ENCODE measurements at places on chromosomes 5 and 9.
A peak's percentile ranks its signal among the peaks of the same experiment; 100 is the strongest.

DNA sequence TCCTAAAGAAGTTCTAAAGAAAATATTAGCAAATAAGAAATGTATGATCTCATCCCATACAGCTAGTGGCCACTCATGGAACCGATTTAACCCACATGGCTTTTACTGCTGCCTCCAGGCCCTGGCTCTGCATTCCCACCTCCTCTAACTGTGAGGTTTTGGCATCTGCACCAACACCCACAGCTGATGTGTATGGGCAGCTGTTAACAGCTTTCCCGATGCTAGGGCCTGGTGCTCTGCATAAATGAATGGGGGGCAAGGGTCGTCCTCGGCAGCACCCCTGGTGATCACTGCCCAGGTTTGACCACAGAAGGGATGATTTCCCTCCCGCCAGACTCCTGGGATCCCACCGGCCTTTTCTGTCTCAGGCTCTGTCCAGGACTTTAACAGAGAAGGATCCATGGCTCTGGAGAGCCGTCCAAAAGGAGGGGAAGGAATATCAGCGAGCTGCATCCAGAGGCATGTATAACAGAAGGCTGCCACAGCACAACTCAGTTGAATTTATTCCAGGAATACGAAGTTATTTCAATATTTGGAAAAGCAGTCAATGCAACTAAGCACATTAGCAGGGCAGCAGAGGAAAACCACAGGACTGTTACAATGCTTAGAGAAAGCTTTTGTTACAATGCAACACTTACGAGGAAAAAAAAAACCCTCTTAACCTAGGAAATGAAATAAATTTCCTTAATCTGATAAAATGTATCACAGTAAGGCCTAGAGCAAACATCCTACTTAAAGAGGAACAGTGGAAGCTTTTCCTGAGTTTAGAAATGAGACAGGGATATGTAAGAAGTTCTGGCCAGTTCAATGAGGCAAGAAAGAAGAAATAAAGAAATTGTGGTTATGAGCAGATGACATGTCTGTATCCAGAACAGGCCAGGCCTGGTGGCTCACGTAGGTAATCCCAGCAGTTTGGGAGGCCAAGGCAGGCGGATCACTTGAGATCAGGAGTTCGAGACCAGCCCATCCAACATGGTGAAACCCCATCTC is 63.1 kb downstream of the NACC2 start:
- no peak for DNase-seq

GRCh38 chr9:112569186-112569585 is 82.6 kb downstream of the KIAA1958 start:
- peak; percentile 69 for DNase-seq

GRCh38 chr5:5066276-5067186 is 73.6 kb upstream of the ADAMTS16 start:
- DNase-seq, result no peak

GRCh38 chr9:137945581-137945980 is 68.0 kb downstream of the CACNA1B start:
- no peak for DNase-seq

DNA sequence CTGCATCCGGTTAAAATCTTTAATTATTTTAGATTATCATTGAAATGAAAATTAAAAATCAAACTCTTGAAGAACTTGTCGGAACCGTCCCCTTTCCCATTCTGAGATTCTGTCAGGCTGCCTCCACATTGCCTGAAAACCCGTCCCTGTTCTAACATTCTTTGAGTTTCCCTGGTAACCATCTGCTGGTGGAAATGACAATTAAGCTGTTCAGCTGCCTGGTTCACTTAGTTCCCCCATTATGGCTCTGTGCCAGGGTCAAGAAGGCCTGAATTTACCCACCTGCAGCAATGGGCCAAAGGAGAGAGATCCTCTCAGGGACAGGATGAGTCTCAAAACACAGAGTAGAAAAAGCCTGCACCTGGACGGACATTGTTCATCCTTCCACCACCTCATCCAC is 11.8 kb upstream of the TCOF1 start:
- DNase-seq, result no peak

- no peak for DNase-seq
These were observed 7.9 kb downstream of the TXN start for GRCh38 chr9:110248361-110248760.

DNA sequence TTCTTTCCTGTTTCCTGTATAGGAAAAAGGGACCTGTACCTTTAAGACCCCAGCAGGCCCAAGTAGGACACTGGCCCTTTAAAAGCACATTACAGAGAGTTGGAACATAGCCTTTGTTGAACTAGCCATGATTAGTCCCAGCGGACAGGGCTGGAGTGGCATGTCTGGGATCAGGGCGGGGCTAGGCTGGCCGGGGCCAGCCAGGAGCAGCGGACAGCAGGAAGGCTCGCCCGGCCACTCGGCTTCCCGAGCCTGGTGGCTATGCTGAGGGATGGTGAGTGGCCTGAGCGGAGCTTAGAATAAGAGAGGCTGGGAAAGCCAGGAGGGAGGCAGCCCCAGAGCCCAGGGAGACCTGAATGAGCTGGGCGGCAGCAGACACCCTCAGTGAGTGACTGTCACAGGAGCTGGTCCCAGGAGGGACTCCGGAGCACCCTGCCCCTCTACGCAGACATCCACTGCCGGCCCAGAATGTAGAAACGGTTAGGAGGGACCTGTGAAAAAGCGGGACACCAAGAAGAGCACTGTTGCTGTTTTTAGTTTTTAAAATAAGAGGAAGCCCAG is 92.1 kb downstream of the DAB2IP start:
- peak; percentile 94 for DNase-seq

GRCh38 chr9:71647094-71647591 is 121.2 kb downstream of the CEMIP2 start:
- peak; percentile 66 for DNase-seq

Measured in AG20443 (cell line).